ENCODE measurements at places on chromosomes 1 and 21. TPM values are rescaled to one million over a fixed set of nuclear protein-coding genes. Genes with fewer than 3 reads are reported as not detected.

The B4GALT3 gene
- 57.6 TPM for total RNA-seq

The HSD11B1 gene
- total RNA-seq: 8.2 TPM

The OR6K3 gene
- not detected for total RNA-seq

The LRRC71 gene
- total RNA-seq: not detected

The RAB25 gene
- total RNA-seq: 0.18 TPM

The RIMS3 gene
- total RNA-seq: 2.9 TPM

The LCE6A gene
- not detected for total RNA-seq

The PTGER3 gene
- total RNA-seq: 0.43 TPM

The TMEM51 gene
- total RNA-seq: 0.11 TPM

The AHCYL1 gene
- total RNA-seq: 85.8 TPM

The SLC25A24 gene
- 28.0 TPM for total RNA-seq

The SNX7 gene
- total RNA-seq: not detected

The C1orf210 gene
- total RNA-seq: not detected

DNA sequence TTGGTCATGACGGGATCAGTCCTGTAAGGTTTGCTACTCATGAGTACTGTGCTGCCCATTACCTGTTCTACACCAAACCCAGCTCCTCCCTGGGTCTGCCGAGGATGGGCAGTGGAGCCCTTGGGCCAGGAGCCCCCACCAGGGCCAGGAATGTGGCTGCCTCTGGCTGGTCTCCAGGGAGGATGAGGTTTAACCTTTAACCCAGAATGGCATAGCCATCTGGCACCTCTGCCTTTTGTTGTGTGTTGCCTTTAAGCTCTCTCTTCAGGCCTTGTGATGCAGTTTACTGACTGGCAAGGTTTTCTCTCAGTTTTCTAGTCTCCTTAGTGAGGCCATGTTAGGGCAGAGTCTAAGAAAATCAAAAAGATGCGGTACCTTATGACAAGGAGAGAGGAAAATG is 38.6 kb downstream of the SIPA1L2 start:
- no peak for DNase-seq

- DNase-seq: no peak
Observed at GRCh38 chr1:204420039-204421004, 8.7 kb upstream of the PPP1R15B start.

GRCh38 chr1:94864821-94865220 is 44.7 kb downstream of the SLC44A3 start:
- DNase-seq: no peak

DNA sequence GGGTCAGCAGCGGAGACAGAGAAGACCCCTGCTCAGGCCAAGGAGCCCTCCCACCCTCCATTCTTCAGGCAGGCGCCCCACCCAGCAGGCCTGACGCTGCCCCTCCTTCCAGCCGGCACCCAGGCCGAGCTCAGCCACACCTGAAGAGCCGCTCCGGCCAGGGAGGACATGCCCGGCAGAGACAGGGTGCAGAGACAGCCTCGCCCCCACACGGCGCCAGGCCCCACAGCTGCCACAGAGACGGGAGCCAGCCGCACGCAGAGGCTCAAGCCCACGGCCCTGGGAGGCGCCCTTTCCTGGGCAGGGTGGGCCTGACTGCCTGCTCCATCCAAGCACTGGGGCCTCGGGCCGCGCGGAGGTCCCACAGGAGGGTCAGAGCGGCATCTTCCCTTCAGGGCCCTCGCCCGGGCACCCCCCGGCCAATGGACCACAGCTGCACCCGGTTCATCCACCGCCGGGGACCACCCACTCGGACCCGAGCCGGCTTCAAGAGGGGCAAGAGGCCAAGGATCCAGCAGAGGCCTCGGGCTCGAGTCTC is 5.2 kb downstream of the TTLL10 start:
- DNase-seq: no peak

DNA sequence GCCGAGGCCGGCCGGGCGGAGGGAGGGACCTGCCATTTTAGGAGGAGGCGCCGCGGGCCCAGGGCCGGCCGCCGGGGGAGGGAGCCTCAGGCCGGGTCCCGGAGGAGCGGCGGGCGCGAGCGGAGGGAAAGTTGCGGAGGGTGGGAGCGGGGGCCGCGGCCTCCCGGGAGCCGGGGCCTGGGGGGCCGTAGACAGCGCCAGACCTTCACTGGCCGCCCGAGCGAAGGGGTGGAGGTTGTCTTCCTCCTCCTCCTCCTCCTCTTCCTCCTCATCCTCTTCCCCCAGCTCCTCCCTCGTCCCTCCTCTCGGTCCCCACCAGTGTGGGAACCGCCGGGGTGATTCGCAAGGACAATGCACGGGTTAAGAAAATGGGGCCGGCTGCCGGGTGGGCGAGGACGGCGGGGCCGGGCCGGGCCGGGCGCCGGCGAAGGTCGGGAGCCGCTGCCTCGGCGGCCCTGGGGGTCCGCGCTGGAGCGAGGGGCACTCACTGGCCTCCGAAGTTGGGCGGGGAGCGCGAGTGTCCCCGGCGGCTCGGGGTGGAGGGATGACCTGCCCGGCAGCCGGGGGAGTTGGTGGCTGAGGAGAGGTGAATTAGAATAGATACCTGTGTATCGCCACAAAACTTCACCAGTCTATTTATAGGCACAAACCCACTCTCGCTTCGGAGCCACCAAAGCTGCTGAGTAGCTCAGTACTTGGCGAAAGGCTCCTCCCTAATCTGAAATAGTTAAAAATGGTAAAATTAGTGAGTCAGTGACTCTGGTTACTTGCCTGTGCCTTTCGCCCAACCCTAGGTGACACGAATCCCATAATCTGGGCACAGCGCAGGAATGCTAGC is 1.3 kb downstream of the DYRK1A start:
- peak; percentile 35 for DNase-seq

DNA sequence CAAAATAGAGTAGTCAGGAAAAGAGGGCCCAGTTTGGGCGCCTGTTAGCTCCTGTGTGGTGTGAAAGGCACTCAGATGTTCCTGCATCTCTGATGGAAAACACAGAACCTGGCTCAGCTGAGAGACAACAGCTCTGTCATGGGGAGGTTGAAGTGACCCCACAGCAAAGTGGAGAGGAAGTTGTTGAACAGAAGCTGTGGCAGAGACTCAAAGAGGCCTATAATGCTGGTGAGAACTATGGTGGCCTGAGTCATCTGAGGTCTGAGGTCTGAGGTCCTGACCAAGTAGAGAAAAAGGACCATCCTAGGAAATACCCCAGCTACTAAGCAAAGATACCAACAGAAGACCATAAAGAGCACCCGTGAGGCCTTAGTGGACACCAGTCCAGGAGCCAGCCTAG is 45.6 kb upstream of the JAK1 start:
- no peak for DNase-seq

- DNase-seq: no peak
Observed at GRCh38 chr1:182394055-182394775, 2.6 kb upstream of the GLUL start.

- DNase-seq: no peak
Observed at GRCh38 chr21:45082736-45083135, 8.4 kb downstream of the ADARB1 start.

- no peak for DNase-seq
Observed at GRCh38 chr1:87329526-87330056, 911 bp downstream of the LMO4 start.

DNA sequence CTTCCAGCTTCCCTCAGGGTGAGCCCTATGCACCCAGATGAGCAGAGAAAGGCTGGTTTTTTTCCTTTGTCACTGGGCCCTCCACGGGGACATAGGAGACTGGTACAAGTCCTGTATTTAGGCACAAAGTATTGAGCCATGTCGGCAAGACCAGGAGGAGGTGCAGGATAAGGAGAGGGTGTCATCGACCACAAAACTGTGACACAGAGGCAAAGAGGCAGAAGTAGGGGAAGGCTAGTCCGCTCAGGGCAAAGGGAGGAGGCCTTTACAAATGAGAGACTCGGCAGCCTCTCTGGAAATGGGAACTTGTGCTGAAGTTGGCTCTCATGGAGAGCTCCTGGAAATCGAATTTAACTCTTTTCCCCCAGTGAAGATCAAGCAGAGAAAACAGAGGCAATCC is 70.7 kb upstream of the CAMK1G start:
- no peak for DNase-seq

DNA sequence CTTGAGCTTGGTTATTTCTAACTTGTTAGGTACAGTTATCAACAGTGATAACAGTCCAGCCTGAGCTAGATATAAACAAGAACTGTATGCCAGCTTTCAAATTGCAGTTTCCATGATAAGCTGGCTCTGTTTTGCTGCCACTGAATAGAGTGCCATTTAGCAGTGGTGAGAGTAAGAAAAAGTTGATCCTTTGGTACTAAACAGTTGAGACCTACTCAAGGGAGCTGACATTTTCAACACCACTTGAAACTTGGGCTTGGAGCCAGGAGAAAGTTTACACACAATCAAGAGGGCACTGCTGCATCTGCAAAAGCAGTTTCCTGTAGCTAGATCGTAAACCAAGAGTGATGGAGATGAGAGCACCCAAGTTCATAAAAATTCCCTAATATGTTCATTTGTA is 131.3 kb downstream of the RGS7 start:
- DNase-seq: no peak

DNA sequence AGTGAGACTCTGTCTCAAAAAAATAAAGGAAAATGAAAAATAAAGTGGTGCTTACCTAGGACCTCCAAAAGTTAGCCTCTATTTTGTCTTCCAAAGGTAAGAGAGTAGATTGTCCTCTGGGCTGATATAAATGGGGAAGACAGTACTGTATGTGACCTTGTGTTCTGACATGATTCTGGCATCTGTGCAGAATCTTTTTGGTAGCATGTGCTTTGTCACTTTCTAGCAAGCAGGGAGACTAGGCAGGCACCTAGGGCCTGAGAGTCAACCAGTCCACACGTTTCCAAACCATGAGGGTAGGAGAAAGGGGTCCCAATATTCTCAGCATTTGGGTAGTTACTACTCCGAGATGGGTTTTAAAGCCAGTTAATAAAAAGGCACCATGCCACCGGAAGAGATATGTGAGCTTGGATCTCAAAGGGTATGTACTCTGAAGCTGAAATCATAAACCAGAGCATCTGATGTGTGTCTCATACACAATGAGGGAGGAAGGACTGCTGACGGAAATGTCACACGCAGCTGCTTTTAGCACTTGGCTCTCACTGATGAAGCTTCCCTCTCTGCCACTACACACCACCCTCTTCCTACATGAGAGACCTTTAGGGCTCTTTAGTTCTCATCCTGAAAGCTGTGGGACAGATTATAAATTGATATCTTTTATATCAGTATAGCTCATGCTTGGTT is 27.0 kb upstream of the SLC16A1 start:
- no peak for DNase-seq

DNA sequence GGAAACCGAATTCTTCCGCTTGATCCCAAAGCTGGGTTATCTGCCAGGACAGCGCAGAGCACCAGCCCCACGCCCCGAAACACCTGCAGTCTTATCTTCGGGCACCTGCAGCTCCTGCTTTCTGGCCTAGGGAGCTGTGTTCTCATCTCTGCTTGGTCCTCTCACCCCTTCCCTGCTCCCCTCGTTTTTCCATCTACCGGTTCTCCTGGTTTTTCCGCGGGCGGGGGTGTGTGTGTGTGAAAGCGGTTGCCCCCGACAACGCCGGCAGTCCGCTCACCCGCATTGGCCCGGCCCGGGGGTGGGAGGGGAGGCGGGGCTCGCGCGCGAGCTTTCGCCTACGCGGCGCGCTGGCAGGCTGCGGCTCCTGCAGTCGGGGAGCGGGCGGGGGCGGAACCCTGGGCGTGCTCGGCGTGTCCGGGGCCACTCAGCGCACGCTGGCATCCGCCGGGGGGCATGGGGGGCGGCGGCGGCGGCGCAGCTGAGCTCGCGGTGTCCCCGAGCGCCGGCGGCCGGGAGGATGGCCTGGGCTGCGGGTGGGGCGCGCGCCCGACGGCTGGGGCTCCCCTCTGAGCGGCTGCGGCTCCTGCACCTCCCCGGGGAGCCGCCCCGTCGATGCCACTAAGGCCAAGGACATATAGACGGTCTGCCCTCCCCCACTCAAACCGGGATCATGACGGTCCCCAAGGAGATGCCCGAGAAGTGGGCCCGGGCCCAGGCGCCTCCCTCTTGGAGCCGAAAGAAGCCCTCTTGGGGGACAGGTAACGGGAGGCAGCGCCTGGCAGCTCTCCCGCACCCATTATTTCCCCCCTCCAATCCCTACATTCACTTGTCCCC is 3.2 kb downstream of the ATP8B2 start:
- DNase-seq: peak; percentile 83

DNA sequence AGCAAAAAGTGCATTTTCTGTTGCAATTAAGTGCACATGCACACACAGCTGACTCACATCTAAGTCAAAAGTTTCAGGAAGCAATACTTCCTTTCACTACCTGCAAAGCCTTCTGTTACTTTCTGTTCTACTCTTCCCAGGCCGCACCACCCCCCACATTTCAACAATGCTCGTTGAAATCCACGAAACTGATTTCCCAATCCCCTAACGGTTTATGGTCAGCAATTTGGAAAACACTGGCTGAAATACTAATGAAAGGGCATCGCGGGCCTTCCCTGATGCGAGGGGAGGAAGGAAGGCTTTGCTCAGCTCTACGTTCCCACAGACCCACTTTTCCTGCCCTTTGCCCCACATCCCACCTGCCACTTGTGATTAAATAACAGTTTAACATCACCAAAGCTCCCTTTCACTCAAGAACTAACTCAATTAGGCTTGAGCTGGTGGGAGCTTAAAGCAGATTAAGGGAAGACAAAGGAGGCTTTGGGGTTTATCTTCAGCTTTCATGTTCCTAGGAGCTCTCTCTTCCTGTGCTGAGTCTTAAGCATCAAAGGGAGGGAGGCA is 243.2 kb upstream of the RAB4A start:
- no peak for DNase-seq

- no peak for DNase-seq
Observed at GRCh38 chr1:38733761-38734160, 125.8 kb downstream of the RRAGC start.

DNA sequence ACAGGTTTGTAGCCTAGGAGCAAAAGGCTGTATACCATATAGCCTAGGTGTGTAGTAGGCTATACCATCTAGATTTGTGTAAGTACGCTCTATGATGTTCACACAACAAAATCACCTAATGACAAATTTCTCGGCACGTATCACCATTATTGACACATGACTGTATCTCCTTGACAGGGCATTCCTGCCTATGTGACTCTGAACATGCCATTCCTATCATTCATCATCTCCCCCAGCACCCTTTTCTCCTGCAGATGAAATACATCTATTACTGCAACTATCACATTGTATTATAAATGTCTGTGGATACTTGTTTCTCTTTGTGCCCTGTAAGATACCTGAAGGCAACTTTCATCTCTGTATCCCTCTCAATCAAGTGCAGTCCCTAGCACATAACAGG is 29.9 kb downstream of the TP53BP2 start:
- DNase-seq: no peak

- DNase-seq: no peak
Observed at GRCh38 chr1:22350924-22351767, 100.5 kb upstream of the ZBTB40 start.

DNA sequence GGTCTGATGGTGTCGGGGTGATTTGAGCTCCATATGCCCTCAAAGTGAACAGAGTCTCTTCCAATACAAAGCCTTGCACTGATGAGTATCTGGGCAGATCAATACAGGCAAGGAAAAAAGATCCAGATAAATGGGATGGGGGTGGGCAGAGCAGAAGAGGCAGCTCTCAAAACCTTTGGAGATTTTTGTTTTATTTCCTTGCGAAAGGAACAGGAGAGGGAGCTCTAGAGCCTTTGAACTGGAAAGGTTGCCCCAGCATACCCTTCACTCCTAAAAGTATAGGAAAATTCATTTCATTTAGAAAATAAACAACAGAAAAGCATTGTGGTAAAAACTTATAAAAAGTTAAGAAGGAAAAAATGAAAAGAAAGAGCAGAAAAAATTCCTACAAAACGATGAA is 31.4 kb upstream of the OLIG2 start:
- DNase-seq: no peak

All from activated T-helper 2 cell treated with anti-CD3 and anti-CD28 coated beads, Interferon-gamma antibody, Interleukin-2, Interleukin-4, amounts not matched to agents 10 μg/mL and 5 μg/mL and 100 μg/mL, durations not matched to agents 14 hours and 24 hours and 36 hours (primary cell).